ENCODE measurements at places on chromosomes 6 and 20. TPM values are rescaled to one million over a fixed set of nuclear protein-coding genes. Genes with fewer than 3 reads are reported as not detected.

DNA sequence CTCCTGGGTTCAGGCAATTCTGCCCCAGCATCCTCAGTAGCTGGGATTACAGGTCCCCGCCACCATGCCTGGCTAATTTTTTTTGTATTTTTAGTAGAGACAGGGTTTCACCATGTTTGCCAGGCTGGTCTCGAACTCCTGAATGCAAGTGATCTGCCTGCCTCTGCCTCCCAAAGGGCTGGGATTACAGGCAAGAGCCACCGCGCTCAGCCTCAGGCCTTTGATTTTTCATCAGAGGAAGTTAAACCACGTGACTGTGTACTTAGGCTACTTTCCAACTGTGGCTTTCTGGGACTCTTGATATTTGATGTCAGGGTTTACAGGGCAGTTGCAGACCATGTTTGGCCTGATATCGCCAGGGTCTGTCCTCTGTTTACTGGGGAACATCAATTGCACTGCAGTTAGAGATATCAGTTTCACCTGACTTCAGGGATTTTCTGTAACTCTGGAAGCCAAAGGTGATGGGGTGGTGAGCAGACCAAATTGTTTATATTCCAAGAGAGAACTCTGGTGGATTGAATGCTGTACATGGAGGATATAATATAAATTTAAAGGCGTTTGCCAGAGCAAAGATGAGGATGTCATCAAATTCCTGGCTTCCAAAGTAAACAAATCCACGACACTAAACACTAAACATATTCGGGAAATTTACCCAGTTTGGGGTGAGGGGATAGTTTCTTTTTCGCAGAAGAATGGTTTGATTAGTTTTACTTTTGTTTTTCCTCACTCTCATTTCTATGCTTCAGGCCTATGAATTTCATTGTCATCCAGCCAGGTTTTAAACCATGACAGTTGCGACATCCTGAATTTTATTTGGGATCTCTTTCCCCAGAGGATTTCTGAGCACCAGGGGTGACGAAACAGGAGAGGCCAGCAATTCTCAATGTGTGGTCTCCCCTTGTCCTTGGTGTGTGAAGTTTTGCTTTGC is 4.2 kb downstream of the PSMF1 start:
- no peak for DNase-seq

- DNase-seq, result no peak
Measured at GRCh38 chr6:144214029-144214428, 63.7 kb downstream of the STX11 start.

- no peak for DNase-seq
Measured at GRCh38 chr20:17878069-17878911, 90.3 kb downstream of the SNX5 start.

- no peak for DNase-seq
Measured at GRCh38 chr6:152943260-152943897, 39.5 kb downstream of the FBXO5 start.

DNA sequence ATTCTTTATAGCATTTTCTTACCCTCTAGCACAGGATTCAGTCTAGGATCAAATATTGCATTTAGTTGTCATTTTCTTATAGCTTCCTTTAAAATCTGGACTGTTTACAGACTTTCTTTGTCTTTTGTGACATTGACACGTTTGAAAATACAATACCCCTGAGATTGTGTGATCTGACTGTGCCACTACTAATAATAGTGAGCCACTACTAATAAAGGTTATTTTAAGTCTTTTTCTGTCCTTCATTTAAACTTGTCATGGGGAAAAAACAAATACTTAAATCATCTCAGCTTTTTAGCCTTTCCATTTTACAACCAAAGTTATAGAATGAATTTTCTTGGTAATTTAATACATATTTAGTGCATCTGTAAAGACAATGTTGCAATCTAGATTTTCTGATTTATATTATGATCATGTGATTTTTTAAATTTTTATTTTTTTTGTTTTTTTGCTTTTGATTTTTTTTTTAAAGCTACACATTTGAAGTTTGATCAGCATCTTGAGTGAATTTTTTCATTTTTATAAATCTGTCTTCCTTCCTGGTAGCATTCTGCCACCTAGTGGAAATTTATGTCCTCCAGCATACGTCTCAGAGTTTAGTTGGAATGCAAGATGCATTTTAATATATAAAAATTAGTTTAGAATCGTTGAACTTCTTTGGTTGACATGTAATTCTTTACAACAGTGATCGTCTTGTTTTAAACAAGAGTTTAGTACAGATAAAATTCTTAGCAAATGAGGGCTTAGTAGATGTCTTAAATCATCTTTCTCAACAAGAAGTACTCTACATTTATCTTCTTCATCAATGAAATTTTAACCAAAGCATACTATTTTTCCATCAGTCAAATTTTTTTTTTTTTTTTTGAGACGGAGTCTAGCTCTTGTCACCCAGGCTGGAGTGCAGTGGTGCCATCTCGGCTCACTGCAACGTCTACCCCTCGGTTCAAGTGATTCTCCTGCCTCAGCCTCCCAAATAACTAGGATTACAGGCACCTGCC is 119.4 kb downstream of the NCOA3 start:
- no peak for DNase-seq

DNA sequence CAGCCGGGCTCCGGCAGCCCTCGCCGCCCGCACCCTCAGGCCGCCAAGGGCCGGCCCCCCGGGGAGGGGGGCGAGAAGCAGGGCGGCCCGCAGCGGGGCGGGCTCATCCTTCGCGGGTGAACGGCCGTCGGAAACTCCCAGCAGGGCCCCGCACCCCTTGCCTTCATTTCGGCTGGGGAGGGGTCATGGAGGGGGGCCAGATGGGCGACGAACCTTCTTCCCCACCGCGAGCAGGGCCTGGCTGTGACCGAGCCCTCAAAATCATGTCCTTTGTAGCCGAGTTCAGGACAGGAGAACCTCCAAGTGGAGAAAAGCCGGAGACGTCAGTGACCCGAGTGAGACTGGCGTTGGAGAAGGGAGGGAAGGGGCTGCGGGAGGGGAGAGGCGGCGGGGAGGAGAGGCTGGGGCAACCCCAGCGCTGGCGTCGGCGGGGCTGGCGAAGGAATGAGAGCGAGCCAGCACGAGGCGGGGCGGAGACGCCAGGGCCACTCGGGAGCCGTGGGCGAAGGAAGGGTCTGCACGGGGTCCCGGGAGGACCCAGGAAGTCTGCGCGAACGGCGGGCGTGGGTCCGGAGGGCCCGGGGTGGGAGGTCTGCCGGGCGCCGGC is 571 bp upstream of the FOXC1 start:
- no peak for DNase-seq

GRCh38 chr6:3328796-3329195 is 70.0 kb downstream of the PSMG4 start:
- no peak for DNase-seq

GRCh38 chr6:107684996-107685395 is 139.1 kb downstream of the SCML4 start:
- no peak for DNase-seq

DNA sequence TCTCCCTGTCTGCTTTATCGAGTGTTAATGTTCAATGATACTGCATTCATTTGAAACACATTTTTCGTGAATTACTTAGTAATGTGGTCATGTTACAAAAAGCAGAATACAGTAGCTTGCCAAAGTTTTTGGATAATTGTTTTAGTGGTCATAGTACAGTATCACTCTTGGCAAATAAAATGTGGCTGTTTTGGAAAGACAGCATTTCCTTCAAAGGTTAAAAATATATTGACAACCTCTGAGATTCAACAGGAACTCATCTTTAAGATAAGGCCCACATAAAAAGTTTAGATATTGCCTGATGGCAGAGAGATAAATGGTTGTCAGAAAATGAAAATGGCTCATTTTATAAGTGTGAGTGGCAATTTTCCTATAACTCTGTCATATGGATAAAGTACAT is 297.7 kb upstream of the MAN1A1 start:
- no peak for DNase-seq

DNA sequence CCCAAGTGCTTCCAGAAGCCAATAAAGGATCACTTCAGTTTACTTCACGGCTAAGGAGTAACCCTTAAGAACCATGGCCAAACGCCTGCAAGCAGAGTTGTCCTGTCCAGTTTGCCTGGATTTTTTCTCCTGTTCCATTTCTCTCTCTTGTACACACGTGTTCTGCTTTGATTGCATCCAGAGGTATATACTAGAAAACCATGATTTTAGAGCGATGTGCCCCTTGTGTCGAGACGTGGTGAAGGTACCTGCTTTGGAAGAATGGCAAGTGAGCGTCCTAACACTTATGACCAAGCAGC is 2.5 kb downstream of the RFPL4B start:
- no peak for DNase-seq

- no peak for DNase-seq
Measured at GRCh38 chr20:11266571-11266970, 592.8 kb upstream of the JAG1 start.

GRCh38 chr20:61919239-61919638 is 146.4 kb downstream of the TAF4 start:
- DNase-seq, result no peak

Gene RIN2
- total RNA-seq, result 22.1 TPM
